ENCODE measurements at places on chromosomes 5 and 9.
A peak's percentile ranks its signal among the peaks of the same experiment; 100 is the strongest.

DNA sequence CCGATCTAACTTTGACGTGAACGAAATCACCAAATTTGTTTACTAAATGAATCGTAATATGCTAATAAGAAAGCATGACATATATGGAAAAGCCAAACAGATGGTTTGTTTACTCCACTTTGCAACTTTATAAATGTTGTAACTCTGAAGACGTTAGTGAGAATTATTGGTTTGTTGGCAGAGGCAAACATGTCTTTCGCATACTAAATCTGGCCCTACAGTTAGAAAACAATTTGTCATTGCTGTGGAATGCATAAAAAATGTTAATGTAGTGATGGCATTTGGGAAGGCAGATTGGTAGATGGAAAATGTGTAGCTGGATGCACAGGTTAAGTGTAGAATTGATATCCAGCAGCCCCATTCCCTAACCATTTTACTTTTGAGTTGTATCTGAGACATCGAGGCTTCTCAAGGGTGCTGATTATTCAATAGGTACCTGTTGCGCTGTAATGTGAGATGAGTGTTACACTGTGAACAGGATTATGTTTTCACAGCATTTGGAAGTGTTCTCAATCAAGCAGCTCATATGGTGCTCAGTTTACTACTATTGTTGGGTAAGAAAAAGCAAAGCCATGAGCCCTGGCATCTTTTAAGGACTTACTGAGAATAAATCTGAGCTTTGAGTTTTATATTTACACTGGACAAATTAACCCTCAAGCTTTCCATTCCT is 444.8 kb downstream of the BNC2 start:
- no peak for DNase-seq

DNA sequence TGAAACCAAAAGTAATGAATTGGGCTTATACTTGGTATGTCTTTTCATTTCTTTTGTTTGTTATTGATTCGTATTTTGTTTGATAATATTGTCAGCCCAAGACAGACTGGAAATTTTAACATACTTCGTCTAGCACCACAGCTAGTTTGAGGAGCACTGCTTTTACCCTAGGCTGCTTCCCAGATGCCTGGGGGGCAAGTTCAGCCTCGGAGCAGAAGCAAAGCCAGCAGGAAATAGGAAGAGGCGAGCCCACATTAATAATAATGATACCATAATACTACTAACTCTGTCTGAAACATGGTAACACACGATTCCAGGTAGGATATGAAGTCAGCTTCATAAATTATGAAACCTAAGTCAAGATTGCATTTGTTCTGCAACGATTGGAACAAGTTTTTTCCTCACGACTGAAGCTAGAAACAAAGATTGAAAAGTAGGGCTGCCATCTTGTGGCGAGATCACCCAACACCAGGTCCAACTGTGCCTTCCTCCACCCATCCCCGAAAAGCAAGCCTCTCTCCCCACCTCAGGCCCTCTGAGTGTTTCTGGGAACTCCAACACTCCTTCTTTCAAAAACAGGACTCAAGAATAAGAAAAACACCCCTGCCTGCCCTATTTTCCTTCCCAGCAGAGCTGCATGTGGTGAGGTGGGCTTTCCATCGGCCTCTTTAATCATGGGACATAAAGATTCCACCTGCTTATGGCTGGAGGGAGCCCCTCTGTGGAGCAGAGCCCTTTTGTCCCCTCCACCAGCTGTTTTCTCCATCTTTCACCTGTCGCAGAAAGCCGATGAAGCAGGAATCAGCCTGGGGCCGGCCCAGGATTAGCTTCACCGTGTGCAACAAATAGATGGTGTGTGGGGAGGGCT is 236.4 kb downstream of the CAAP1 start:
- DNase-seq, result no peak

DNA sequence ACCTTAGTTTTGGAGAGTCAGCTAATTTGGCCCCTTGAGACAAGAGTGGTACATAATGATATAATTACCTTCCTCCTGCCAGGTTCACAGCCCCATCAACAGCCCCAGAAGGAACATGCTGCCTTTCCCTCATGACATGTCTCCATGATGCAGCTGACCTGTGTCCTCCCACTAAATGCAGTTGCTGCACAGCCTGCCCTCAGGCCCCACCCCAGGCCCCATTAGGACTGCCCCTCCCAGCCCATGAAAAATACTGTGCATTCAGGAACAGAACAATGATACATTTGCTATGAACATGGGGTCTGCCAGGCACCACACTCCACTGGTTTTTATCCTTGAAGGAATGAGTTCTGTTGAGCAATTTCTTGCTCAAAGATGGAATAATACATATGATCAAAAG is 176.4 kb downstream of the C5orf15 start:
- DNase-seq, result no peak

DNA sequence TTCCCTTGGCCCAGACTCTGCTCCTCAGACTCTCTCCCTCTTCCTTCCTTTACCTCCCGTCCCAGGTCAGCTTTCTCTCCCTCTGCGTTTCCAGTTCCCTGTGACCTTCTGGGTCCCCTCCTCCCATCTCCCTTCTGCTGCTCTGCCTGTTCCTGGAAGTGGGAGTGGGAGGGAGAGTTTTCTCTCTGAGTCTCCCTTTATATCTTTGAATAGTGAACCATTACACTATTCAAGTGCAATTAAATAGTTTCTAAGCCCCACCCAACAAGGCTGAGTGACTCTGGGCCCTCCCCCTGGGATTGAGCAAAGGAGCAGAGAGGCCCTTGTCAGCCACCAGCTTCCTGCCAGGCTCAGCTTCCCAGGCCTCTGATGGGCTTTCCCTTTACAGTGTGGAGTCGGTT is 34.8 kb downstream of the THBS4 start:
- DNase-seq, result no peak

DNA sequence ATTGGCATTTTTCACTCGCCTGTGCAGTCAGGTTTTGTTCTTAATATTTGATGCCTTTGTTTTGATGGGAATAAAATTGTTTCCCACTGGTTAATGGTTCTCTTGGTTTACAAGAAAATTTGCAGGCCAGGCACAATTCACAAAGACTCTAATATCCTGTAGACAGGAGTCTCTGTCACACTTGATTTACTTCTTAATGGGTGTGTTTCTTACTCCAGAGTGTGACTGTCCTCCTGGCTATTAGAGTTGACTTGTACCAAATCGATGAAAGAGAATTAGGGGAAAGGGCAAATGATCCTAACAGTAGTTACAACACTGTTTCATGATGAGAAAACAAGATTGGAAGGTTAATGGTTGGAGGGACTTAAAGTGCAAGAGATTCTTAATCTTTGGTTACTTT is 142.8 kb upstream of the SV2C start:
- DNase-seq, result no peak

- DNase-seq, result no peak
Observed at GRCh38 chr9:108052431-108053080, 563.0 kb upstream of the KLF4 start.

DNA sequence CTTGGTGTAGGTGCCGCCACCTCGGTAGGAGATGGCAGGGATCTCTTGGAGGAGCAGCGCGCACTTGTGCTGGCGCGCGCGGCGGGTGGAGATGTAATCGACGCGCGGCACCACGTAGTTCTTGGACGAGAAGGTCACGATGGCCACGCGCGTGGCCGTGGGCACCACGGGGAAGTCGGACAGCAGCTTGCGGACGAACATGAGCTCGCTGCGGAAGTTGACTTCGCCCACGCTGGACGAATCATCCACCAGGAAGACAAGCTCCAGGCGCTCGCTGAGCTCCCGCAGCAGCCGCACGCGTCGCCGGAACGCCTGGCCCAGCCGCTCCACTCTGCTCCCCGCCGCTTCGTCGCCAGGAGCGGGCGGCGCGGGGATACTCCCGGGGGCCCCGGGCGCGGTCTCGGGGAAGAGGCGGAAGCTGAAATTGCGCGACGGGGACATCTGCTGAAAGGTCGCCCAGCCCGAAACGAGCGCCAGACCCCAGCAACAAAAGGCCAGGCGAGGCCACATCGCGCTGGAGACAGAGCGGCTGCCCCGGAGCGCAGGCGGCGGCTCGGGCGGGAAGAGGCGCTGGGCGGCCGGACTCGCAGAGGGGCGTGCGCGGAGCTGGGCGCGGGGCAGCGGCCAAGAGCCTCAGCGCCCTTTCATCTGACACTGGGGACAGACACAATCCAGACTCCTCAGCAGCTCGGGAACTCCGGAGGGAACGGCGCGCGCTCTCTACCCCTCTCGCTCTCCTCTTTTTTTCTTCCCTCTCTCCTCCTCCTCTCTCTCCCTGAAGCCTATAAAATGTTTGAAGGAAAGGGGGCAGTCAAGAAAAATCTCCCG is at the start of gene SVEP1:
TSS of gene SVEP1 (minus strand) at position 708 of the 828 bp plus-strand sequence. CDS start at position 510, 198 bp downstream.
- no peak for DNase-seq

GRCh38 chr5:109299557-109299956 is 110.2 kb downstream of the PJA2 start:
- no peak for DNase-seq

DNA sequence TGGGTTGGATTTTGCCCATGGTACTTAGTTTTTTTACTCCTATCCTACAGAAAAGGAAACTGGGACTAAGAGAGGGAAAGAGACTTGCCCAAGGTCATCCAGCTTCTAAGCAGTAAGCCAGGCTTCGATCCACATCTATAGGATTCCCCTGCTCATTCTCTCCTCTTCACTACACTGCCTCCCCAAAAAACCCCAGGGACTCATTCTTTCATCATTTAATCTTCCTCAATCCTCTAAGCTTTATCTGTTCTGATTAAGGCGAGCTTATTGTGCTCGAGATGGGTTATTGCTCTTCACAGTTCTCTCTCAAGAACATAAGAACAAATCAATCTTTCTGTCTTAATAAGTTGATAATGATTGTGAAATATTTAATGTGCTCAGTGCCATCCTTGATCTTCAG is 511.1 kb upstream of the BRINP1 start:
- no peak for DNase-seq

DNA sequence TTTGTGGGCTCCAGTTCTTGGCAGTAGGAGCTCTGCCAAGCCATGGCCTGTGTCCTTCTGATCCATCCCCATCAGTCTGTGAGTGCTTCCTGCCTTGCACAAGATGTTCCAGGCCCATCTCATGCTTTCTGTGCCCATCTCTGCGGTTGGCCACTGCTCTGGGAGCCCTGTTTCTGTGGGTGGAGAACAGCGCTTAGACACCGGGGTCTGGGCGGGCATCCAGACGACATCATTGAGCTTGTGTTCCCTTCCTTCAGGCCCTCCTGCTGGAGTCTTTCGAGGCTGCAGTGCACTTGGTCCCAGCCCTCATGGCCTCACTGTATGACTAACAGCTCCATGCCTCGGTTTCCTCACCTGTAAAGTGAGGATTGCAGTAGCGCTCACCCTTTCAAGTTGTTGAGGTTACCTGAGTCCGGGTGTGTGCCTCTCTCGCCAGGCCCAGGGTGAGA is 14.9 kb upstream of the CARD19 start:
- peak; percentile 10 for DNase-seq

DNA sequence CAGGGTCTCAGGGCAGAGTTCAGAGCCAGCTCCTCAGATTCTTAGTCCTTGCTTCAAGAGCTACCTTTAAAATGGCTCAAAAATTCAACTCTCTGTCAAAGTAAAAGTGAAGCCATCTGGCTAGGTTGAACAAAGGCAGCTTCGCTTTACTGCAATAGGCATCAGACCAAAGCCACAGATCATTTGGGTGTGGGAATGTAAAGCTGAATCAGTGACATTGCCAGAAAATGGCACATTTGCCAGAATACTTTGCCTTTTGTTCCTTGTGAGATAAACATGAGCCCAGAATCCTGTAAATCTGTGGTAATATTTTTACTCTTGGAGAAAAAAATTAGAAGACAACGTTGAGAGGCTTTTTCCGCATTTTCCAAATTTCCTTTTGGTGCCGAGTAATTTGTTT is 210.5 kb downstream of the PALM2AKAP2 start:
- DNase-seq, result no peak
